ENCODE measurements at places on chromosomes 7 and 10.

GRCh38 chr10:104056619-104057273 is 28.9 kb downstream of the COL17A1 start:
- no peak for DNase-seq

- DNase-seq = no peak
Observed at GRCh38 chr10:15254808-15255648, 86.5 kb upstream of the NMT2 start.

GRCh38 chr10:72243822-72244437 is 27.9 kb upstream of the ASCC1 start:
- no peak for DNase-seq

DNA sequence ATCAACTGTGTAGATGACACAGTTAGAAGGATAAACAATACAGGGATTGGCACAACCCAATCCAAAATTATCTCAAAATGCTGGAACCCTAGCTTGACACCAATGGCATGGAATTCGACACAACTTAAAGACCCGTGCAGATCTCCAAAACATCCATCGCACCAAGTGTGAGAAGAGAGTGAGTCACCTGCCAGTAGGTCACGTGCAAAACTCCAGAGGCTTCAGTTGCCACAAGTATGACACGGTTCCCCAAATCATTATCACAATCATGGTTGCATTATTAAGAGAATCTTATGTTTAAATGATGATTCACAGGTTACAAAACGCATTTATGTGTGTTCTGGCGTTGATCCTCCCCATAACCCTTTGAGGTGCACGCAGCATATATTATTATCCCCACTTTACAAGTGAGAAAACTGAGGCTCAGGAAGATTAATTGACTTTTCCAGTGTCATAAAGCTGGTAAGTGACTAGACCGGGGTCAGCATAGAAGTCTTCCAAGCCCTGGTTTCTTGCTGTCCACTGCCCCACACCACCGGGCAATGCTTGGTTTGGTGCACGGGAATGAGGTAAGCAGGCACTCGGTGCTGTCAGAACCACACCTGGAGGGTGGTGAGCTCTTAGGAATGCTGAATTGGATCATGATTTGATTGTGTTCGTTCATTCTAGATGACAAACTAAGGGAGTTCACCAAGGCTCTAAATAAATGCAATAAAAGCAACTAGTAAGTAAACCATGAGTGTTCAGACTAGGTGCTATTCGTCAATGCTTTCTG is 23.6 kb upstream of the STK17A start:
- DNase-seq = no peak

- no peak for DNase-seq
Observed at GRCh38 chr7:132756484-132756990, 180.3 kb upstream of the PLXNA4 start.

DNA sequence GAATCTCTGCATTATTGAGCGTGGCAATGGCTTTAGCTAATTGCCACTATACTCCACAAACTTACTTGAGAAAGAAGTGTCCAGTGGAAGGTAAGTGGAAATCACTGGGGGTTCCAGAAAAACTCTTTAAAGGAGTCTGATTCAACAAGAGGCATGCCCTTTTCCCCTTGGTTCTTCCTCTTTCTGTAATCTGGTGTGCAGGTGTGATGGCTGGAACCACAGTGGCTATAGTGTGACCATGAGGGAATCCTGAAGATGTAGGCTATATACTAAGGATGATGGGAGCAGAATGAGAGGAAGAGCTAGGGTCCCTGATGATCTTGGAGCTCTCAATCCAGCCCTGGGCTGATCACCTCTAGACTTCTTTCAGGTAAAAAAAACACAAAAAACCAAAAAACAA is 2.0 kb upstream of the CLEC2L start:
- DNase-seq = no peak

GRCh38 chr10:85609509-85609908 is 757.1 kb downstream of the GRID1 start:
- DNase-seq = no peak

DNA sequence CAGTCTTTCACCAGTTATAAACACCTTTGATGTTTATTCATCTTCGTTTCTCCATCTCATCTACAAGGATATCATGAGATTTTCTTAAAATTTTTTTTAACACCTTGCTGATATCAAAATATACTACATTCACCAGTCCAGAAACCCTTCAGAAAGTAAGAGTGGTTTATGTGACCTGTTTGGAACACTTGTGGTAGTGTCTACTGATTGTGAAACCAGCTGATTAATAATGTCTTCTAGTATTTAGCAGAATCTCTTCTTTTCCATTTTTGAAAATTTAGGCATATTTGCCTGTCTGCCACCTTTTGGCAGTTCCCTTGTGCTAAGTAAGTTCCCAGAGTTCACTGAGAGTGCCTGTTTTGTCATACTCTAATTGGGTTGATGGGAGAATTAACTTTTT is 18.5 kb downstream of the DLD start:
- DNase-seq = no peak

- no peak for DNase-seq
Observed at GRCh38 chr10:78287618-78288017, 254.0 kb downstream of the RPS24 start.

- no peak for DNase-seq
Observed at GRCh38 chr7:74395745-74396311, 57.9 kb upstream of the GTF2IRD1 start.

DNA sequence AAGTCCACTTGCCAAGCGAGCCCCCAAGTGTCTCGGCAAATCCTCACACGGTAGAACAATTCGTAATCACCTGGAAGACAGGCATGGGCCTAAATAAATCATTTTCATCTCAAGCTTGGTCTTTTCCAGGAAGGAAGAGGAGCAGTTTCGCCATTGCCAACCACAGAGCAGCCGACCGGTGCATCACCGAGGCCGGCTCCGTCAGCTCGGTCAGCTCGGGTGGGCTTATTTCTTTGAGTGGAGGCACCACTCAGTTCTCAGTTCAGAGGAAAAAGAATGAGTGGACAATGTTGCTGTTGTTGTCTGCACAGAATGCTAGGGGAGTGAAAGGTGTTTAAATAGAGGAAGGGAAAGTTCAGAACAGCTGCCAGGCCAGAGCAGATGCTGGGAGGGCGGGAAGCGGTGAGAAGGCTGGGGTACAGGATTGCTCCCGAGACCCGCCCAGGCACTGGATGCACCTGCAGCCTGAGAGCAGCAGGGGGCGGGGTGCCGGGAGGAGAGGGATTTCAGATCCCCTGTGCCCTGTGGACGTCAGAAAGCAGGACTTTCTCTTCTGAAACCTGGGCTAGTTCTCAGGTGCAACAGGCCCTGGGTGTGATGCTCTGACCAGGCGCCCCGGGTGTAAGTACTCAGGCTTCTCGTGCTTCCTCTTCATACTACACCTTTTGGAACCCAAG is 17.7 kb upstream of the IGFBP3 start:
- no peak for DNase-seq

DNA sequence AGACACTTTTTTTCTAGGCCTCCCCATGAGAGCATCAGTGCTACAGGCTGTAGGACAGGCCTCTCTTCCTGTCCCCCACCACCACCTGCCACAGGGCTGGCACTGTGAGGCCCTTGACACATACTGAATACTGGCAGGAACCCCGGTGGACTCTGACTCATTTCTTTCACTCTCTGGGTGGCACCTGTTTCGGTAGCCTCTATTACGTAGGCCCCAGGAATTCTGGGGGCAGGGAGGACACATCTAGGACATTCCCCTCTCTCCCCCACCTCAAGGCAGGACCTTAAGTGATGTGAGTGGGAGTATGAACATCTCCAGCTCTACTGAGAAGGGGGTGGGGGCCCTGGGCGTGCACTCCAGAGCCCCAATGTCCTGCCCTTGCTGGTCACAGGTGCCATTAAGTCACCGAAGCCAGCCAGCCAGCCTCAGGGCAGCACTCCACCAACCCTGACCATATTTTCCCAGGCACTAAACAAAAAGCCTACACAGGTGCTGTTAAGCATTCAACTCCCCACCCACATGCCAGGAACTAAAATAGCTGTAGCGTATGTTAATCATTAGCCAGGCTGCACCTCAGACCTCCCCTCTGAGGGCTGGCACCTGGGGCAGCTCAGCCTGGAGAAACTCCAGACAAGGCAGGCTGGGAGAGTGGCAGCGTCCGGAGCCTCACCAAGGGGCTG is 8.9 kb downstream of the ANXA11 start:
- no peak for DNase-seq

GRCh38 chr10:86329896-86330680 is 36.5 kb downstream of the GRID1 start:
- no peak for DNase-seq

- no peak for DNase-seq
Observed at GRCh38 chr10:62899311-62899710, 83.1 kb upstream of the EGR2 start.

GRCh38 chr10:3272300-3272699 is 99.7 kb upstream of the PITRM1 start:
- no peak for DNase-seq

DNA sequence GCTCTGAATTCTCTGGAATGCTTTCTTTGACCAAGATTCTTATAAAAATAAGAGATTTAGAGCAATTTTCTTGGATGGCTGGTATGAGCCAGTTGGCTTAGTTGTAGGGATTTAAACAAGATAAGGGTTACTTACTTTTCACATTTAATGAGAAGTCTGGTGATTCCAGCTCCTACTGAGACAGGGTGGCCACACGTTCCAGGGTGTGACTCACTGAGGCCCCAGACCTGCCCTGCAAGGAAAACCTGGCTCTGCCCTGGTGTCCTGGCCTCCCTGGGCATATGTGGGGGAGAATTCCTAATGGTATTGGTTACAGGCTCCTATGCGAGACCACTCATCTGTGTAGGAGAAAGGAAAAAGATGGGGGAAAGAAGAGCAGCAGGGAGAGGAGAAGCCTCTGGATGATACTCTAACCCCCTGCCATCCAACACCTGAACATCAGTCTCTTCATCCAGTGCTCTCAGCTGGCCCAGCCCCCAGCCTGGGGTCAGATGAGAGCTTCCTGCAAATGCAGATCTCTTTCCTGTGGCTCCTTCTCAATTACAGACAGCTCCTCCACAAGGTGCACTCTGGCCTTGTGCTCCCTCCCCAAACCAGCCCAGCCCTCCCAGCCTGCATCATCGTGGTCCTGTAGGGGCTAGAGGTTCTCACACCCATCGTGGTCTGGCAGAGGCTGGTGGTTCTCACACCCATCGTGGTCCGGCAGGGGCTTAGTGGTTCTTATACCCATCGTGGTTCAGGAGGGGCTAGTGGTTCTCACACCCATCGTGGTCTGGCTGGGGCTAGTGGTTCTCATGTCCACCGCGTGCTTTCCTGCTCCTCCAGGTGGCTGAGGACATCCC is 139.9 kb downstream of the EGFR start:
- no peak for DNase-seq

- DNase-seq = no peak
Observed at GRCh38 chr10:44853796-44854195, 57.3 kb upstream of the TMEM72 start.

GRCh38 chr10:86234107-86234506 is 132.5 kb downstream of the GRID1 start:
- no peak for DNase-seq

DNA sequence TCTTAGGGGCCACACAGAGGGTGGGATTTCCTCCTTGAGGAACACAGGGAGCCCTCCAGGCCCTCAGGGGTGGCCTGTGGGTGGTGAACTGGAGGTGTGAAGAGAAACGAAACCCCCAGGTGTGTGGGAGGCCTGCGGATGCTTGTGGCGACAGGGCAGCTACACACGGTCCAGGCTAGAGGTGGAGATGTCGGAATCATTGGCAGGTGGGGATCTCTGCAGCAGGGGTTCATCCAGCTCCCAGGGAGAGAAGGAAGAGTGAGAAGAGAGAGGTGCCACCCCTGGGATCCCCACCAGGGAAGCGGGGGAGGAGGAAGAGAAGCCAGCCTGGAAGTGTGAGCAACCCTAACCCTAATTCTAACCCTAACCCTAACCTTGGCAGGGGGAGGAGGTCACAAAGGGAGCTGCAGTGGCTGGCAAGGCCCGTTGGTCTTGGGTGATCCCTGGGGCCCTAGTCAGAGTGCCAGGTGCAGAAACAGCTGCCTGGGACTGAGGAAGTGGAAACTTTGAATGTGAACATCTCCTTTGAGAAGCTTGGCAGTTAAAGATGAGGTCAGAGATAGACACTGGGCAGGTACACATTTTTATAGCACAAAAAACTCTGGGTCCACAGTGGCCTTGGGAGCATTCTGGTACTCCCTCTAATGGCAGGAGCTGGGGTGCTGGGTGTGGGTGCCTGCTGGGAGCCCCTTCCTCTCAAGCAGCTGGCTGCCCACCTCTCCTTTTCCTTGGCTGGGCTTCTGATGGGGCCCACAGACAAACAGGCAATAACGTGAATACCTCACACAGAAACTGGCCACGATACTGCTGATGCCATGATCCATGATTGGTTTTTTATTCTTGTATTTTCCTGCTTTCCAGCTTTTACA is 6.8 kb upstream of the AEBP1 start:
- no peak for DNase-seq

- DNase-seq = no peak
Observed at GRCh38 chr7:101243646-101244374, 1.1 kb downstream of the FIS1 start.

DNA sequence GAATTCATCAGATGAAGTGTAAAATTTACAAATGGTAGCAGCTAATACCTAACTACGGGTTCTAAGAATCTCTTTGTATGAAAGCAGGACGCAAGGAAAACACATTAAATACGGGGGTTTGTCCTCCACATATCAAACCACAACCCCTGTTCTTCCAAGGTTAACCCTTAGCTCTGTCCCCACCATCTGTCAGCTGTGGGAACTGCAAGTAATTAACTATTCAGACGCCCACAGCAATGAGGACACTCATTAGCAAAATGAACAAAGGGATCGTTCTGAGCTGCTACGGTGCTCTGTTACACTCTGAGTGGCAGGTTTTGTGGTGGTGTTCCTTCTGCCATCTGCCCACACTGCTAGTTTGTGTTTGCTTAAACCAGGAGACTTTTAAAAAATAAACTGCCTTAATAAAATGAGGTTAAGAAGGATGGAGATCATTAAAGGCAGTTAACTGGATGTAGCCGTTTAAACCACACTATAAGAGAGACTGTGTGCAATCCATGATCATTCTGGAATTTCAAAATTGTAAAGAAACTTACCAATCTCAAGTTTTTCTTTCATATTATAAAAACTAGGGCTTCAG is 51.4 kb downstream of the C10orf67 start:
- DNase-seq = no peak
